ENCODE measurements at places on chromosomes 12 and 14.

DNA sequence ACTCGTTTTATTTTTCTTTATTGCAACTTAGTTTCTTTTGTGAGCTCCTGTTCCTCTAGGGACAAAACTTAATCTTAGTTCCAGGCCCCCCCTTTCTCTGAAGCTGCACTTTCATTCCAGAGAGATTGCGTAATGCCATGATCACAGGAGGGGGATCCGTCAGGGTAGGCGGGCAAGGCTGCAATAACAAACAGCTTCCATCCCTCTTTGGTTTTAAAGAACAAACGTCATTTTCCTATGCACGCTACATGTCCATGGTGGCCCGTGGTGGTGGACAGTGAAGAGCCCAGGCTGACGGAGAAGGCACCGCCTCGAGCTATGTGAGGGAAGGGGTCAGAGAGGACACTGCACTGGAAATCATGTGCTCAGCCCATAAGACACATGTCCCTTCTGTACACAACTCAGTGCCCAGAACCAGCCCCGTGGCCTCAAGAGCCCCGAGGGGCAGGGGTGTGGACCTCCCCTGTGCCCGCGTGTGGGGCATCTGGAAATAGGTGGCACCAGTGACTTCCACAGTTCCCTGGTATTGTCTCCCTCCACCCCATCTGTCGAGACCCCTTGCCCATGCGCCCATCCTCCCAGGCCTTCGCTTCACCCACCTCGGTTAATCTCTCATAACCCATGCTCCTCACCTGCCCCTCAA, 161.4 kb downstream of the ADGRD1 start:
- DNase-seq: no peak

GRCh38 chr12:124264089-124264795, 30.7 kb upstream of the RFLNA start:
- no peak for DNase-seq

DNA sequence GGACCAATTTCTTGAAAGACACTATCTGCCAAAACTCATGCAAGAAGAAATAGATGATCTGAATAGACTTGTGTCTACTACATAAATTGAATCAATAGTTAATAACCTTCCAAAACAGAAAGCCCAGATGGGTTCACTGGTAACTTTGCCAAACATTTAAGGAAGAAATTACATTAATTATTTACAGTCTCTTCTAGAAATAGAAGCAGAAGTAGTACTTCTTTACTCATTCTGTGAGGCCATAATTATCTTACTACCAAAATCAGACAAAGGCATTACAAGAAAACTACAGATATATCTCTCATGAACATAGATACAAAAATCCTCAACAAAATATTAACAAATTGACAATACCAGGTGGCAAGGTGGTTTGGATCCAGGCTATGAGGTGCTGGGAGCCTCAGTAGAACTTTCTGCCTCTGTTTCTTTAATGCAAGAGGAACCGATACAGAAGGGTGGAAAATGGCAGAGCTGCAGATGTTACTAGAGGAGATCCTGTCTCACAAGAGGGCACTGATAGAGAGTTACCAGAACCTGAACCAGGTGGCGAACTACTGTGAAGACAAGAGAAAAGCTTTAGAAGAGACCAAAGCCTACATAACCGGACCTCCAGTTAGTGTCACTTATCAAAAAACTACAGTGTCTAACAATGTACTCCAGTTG, 33.7 kb upstream of the KTN1 start:
- no peak for DNase-seq

GRCh38 chr14:53295985-53296582, 143.0 kb upstream of the DDHD1 start:
- DNase-seq: peak; percentile 12

DNA sequence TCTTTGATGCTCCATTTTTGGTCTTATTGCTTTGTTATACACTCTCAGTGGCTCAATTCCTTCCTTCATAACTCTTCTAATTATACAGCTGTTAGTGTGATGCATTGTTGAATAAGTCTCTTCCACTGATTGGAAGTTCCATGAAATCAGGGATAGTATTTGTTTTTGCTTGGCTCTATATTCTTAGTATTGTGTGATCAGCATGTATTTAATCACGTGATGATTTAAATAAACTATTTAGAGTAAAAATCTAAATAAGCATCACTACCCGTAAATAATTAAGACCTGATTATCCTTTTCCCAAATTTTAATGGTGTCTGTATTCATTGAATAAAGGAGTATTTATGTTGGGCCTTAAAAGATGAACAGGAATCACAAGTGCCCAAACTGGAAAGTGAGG, 355.7 kb downstream of the NPAS3 start:
- DNase-seq: no peak

- peak; percentile 22 for DNase-seq
These were observed 104.2 kb upstream of the MAP1LC3B2 start for GRCh38 chr12:116454950-116455447.

- no peak for DNase-seq
These were observed at the start of gene CTSG for GRCh38 chr14:24576182-24576581. Gene CTSG, minus strand, starts transcription at chr14:24576250. Its CDS starts 27 bp downstream, at chr14:24576223.

DNA sequence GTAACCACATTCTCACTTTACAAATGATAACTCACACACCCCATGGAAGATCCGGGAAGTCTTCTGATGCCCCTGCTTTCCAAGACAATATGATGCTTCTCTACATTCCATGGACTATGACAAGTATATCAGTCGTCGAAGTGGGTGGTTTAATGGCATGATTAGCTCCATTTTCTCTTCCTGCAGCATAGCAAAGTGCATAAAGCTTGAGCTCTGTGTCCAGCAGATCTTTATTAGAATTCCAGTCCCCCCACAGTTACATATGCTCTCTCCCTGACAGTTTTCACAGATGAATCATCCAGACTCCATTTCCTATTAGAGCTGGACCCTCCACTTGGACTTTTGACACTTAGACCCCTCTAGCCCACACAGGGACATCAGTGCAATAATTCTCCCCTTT, 174.9 kb downstream of the BCAT1 start:
- DNase-seq: no peak

GRCh38 chr12:6347367-6348338, 5.8 kb upstream of the TNFRSF1A start:
- DNase-seq: no peak

GRCh38 chr14:70884595-70885342, 22.5 kb upstream of the PCNX1 start:
- DNase-seq: no peak

DNA sequence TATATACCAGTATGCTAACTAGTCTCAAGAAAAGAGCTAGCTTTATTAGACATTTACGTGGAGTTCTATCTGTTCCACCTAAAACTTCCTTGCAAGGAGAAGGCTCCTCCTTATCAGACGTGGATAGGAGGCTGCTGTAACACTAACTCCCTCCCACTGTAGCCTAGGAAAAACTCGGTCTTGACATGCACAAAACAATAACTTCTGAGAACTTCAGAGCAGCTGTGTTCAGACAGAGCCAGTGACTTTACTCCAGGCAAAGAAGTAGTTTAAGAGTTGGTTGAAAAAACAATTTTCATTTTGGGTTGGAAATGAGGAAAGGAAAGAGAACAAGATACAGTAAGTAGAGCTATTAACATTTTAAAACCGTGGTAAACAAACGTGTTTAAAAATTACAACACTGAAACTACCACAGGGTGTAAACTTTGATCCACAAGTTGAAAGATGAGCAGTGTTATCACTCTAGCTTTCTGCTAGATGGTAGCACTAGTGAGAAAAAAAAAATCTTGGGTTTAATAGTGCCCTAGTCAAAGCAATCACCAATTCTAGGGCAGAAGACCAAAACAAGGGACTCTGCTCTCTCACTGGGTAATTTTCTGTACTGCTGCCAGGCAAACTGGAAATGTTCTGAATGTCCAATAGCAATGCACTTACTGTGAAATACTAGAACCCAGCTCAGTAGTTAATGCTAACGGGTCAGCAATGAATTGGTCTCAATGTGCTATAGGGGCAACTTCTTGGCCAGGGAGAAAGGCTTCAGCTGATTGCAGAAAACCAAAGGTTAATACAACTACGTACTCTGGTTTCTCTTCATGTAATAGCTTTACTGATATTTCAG, 2.4 kb downstream of the ATF7 start:
- DNase-seq: no peak

DNA sequence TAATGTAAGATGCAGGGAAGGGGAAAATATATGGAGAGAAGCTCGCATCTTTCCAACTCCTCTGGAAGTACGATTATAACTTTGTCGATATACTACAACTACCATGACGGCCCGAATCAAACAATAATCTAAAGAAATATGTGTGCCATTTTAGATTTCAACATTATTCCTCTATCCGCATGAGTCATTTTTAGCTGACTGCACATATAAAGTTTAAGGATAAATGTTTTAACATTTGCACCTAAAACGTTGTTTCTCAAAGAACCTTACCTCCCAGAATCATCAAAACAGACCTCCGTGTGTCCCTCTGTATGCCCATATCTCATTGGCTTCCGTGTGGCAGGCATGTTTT, 482 bp downstream of the WDHD1 start:
- DNase-seq: no peak

DNA sequence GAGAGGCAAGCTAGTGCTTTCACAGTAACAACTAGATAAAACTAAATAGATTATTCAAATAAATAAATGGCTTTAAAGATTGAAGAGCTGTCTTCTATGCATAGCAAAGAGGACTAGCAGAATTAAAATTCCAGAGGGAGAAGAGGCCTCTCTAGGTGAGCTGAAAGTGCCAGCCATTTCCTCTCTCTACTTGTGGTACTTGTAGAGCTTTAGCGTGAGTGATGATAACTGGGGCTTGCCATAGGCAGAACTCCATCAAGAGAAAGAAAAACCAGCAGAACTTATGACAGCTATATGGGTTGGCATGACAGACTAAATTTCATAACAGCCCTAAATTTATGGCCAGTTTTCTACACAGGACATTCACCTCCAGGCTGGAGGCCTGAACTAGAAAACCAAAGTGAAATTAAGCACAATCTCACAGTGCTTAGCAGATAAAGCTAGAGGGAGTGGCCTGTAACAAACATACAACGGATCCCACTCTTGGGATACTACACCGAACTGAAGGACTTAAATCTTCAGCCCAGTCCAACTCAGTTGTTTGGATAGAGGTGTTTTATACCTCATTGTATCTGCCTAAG, 11.0 kb downstream of the SPTLC2 start:
- DNase-seq: no peak

DNA sequence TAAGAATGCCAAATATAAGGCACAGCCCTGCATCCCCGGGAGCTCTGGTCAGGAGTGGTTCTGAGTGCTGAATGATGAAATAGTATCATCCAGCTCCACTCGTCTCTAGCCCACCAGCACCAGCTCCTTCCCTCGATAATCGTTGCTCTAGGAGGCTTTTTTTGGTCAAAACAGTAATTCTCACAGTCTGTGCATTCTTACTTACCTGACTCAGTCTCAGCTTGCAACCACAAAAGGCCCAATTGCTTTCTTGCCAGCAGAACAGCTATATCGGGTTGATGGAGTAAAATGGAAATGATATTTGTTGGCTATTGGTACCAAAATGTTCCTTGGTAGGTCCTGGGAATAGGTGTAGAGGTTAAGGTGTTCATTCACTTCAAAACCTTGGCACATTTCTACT, 94.8 kb downstream of the BMP4 start:
- no peak for DNase-seq

- DNase-seq: no peak
These were observed 105.5 kb upstream of the MAP1LC3B2 start for GRCh38 chr12:116453631-116454030.

DNA sequence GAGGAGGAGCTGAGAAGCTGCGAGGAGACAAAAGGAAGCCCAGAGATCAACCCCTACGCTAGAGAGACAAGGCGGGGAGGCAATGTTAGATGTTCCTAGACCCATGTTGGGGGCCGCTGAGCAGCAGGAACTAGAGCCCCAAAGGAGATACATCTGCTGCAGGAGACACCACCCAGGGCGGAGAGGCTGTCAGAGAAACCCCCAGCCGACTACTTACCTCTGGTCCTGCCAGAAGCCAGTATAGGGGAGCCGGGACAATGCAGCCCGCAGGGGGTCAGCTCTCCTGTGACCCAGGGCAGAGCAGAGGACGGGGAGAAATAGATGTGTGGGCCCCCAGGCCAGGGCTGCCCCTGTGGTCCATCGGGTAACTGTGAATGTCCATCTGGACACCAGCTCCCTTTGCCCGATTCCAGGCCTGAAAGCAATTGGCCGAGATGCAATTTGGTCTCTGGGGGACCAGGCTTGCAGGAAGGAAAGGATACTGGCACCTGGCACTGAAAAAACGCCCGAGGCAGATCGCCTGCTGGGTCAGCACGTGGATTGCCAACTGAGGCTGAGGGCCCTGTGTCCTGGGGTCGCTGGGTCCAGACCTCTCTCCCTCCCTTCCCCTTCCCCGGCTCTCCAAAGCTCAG, 34.9 kb downstream of the SYNE3 start:
- DNase-seq: no peak

GRCh38 chr12:132554845-132555630, 55.3 kb downstream of the LRCOL1 start:
- DNase-seq: no peak

GRCh38 chr12:59627582-59627981, 31.8 kb downstream of the SLC16A7 start:
- DNase-seq: no peak

DNA sequence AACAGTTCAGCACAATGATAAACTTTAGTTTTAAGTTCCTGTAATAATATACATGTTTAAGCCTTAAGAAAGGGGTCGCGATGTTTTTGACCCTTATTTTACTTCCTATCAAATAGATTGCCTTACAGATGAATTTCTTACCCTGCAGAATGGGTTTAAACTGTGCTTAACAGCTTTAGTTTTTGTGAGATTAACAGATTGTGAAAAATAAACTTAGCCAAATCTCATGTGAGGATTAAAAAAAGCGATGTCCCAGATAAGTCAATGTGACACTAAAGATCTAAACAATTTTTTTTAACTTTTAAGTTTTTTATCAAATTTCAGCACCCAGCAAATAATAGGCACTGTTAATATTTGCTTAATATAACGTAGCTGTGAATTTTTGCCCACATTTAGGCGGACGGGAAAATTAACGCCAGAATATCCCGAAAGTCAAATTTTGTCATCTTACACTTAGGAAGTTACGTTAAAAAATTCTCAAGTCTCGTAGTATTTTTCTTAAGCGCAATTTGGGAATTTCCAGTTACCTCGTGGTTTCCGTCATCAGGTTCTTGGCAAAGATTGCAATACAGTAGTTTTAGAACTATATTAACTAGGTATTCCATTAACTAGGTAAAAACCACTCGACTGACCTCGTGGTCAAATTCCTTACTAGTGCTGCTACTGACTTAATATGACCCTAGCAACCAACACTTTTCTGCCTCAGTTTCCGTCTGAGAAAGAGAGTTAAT, 1.2 kb downstream of the HNRNPC start:
- no peak for DNase-seq

All from Panc1 (cell line).